Osteoblast (primary cell): ENCODE measurements at places on chromosomes 2 and 18. TPM values are rescaled to one million over a fixed set of nuclear protein-coding genes. Genes with fewer than 3 reads are reported as not detected.

- no peak for DNase-seq
Measured at GRCh38 chr2:88080545-88080944, 12.9 kb downstream of the SMYD1 start.

DNA sequence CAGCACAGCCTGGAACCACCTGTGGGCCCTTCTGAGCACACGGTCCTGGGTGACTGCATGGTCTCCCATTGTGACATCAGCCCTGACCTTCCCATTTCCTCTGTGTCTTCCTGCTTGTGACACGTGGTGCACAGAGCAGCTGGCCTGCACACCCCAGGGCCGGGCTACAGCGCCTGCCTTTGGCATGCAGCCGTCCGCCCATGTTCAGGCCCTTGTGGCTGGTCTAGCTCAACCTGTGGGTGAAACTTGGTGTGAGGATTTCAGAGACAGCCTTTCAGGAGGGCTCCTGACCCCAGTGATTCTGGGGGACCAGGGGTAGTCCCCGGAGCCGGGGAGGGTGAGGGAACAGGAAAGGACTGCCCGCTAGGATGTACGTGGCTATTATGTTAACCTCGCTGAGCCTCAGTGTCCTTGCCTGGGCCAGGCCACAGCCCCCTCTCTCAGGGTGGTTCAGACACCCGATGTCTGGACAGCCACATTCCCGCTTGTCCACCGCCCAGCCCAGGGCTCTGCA lies 284.8 kb upstream of the HS6ST1 start:
- peak; percentile 62 for DNase-seq

DNA sequence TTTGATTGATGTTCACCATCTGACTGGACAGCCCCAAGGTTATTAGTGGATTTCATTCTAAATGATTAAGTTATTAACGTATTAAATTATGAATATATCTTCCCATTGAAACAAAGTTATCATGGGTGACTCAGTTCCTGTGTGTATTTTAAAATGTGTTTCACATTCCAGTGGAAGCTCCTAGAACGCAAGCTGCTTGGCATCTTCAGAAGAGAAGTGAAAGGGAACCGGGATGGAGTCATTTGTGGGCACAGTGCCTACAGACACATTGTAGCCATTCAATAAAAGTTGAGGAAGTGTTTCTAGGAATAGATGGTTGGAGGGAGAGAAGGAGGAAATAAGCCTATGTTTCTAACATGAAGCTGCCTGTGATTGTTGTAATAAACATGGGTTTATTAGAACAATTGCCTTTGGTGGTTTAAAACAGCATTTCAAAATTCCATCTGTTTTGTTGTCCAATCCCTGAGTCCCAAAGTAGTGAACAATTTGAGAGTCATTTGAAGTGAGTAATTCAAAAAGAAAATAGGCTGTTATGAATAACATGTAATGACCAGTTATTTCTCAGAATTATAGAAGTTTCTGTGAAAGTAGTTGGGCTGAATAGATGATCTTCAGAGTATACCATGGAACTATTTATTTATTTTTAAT lies 143.5 kb downstream of the PKP4 start:
- DNase-seq = no peak

DNA sequence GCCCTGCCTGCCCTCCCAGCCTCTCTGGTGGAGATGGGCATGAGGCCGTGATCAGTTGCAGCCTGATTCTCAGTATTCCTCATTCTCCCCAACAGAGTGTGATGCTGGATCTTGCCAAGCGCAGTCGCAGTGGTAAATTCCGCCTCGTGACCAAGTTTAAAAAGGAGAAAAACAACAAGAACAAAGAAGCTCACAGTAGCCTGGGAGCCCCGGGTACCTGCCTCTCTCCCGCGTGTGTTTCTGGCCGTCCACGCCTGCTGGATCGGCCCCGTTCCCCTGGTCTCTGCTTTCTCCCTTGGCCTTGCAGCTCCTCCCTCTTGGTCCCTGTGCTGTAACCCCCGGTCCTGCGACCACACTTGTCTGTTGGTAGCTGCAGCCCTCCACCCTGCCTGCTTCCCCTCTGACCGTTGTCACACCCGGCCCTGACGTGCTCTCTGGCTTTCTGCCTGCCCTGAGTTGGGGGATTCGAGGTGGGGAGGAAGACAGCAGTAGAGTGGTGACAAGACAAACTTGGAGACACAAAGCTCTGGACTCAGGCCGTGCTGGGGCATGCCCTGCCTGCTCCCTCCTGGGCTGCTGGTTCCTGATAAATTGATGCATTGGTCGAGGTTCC lies 99.5 kb downstream of the USP40 start:
- DNase-seq = peak; percentile 50

- no peak for DNase-seq
Measured at GRCh38 chr2:30639836-30640235, 167.4 kb downstream of the CAPN13 start.

- peak; percentile 36 for DNase-seq
Measured at GRCh38 chr2:204576362-204576979, 31.2 kb downstream of the PARD3B start.

Gene MOB4
- 26.4 and 33.3 TPM in 2 replicates for total RNA-seq

Gene AQP12A
- not detected in 2 replicates for total RNA-seq

Gene PCARE
- total RNA-seq = not detected in 2 replicates

Gene CFC1
- not detected in 2 replicates for total RNA-seq
